HuH-7.5 (cell line): ENCODE measurements at places on chromosomes 11 and 22.

DNA sequence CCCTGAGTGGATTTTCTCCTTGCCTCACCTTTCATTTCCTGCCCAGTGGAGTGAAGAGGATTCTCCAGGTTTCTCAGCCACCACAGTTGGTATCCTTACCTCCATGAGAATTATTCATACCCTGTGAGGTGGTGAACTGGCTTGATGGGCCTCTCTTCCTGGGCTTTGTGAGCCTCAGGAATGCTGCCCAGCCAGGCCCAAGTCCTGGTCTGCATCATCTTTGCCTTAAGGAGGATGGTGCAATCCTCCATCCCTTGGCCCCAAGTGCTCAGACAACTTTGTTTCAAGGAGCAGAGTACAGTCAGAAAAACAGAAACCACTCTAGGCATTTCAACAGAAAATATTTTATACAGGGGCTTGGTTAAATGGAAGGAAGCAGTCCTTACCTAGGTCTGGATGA lies 114.2 kb upstream of the CADM1 start:
- no peak for DNase-seq

- DNase-seq = no peak
These were observed 224.5 kb downstream of the ADAMTS15 start for GRCh38 chr11:130672911-130673310.

DNA sequence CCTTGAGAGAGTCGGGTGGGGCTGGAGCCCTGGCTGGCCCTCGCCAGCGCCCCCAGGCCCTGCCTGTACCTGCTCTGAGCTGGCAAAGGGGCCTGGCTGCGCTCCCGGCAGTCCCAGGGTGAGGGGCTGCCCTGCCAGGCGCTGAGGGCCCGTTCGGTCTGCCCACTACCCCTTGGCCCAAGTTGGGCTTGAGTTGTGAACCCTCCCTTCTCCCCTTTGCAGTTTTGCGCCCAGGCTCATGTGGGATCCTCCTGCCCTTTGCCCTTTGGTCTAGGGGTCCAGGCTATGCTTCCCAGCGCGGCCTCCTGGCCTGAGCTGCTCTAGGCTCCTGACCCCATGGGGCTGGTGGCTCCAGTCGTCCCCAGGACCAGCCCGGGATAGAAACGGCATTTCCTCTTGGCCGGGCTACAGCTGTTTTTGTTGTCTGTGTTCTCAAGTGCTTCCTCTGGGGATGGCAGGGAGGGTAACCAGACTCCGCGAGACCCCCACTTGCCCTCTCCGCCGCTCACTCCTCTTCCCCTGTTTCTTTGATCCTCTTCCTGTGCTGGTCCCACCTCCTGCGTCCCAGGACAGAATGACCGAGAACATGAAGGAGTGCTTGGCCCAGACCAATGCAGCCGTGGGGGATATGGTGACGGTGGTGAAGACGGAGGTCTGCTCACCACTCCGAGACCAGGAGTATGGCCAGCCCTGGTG lies 34.9 kb downstream of the PRDM11 start:
- DNase-seq = no peak

DNA sequence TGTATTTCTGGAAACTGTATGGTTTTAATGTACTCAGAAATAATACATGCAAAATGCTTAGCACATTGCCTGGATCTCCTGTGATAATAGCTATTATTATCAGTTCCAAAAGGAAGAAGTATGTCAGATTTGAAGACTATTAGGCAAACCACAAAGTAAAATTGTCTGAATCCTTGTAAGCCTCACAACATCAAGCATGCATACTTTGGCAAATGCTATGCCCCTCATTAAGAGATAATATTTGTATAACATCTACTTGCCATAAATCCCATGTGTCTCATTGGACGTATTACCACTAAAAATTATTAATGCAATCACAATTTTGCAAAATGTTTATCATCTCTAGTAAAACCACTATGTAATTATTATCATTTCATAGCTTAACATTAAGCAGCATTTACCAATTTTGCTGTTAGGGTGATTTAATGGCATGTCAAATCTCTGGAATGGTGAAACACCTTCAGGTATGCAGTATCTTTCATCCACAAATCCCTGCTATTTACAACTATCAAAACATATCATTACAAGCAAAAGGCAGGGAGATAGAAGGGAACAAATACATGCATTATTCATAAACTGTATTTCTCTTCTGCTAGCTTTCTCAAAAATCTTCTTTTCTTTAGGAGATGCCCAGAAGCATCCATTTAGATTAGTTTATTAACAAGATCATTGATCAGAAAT lies 974.6 kb upstream of the RAG2 start:
- no peak for DNase-seq

DNA sequence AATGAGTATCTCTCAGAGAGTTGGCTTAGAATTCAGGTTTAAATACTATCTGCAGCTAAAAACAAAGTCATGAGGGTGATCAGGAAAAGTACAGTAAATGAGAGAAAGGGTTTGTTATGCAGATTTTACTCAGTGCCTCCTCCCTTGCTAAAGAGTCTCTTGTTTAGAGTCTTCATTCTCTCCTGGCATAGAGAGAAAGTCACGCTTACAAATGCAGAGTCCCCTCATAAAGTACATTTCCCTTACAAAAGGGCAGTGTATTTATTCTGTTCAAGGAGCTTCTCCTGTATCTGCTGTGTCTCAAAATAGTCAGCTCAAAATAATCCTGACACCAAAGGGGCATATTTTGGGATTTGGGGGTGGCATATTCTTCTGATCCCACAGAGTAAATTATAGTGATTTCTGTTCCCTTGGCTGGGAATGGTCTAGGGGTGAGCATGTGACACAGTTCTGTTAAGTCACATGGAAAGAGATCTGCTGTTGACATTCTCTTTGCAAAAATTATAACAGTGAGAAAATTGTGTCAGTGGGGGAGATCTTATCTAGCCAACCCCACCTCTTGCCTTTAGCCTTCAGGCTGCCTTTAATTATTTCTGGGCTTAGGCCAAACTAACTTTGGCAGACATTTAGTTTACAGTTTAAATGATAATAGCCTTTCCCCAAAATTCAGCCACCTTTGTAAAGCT lies 102.9 kb downstream of the MTNR1B start:
- no peak for DNase-seq

- no peak for DNase-seq
These were observed 1.1 kb downstream of the PANX1 start for GRCh38 chr11:94129512-94130297.

- DNase-seq = no peak
These were observed 72.4 kb upstream of the CARD18 start for GRCh38 chr11:105211806-105212554.

DNA sequence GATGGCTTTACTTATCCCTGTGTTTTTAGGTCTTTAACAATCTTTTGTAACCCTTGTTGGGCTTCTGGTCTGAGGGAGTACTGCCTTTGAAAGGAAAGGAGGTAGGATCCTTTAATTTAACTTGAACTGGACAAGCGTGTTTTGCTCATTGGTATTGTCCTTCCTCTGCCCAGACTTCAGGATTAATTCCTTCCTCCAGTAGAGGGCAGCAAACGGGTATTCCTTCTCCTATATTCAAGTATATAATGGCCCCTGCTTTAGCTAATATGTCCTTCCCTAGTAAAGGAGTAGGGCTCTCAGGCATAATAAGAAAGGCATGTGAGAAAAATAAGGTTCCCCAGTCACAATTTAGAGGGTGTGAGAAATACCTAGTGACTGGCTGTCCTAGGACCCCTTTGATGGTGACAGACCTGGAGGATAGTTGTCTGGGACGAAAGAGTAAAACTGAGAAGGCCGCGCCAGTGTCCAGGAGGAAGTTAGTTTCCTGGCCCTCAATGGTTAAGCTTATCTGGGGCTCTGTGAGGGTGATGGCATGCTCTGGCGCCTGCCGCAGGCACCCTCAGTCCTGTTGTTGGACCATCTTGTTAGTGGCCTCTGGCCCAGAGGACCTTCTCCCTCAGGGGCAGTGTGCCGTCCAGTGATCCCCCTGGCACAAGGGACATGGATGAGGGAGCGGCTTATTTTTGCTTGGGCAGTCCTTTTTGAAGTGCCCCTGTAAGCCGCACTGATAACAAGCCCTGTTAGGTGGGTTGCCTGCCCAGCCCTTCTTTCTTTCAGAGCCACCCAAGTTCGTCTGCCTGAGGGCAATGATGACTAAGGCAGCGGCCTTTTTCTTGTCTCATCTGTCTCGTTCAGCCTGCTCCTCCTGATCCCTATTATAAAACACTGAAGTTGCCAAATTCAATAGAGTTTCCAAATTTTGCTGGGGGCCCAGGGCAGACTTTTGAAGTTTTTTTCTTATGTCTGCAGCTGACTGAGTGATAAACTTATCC lies 51.8 kb downstream of the C11orf71 start:
- no peak for DNase-seq

DNA sequence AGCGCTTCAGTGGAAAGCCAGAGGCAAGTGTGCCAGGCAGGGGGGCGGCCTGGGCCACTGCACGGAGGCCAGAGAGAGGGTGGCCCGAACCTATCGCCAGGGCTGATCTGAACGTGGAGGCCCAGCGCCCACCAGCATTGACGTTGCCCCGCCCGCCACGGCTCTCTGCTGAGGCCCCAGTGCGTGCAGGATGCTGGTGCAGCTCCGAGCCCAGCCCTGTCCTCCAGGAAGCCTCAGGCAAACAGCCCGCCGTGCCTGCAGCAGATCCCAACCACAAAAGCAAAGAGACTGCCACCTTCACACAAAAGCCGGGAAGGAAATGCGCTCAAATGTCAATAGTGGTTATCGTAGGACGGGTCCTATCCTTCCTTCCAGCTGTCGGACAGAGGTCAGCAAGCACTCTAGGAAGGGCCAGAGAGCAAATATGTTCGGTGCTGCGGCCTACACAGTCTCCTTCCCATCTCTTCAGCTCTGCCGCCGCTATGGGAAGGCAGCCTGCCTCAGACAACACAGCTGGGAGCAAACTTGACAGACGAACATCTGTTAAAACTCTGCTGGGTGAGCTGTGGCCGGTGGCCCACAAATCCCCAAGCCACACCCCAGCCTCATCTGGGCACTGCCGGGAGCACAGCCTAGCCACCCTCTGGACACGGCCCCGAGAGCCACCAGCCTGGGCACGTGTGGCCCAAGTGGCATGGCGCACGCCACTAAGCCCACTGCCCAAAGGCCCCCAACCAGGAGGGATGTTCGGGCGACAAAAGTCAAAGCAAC lies 146.2 kb downstream of the CRYBB2 start:
- no peak for DNase-seq

DNA sequence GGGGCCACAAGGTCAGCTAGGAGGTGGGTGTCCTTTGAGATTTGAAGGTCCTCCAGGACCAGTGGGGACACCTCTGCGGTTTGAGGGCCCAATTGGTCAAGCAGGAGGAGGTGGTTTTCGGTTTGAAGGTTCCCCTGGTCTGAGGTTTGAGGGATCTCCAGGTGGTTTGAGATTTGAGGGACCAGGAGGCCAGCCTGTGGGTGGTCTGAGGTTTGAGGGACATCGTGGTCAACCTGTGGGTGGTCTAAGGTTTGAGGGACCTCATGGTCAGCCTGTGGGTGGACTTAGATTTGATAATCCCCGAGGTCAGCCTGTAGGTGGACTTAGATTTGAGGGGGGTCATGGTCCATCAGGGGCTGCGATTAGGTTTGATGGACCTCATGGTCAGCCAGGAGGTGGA lies 11.8 kb downstream of the PCF11 start:
- no peak for DNase-seq

GRCh38 chr22:21659864-21660525 lies 5.8 kb upstream of the PPIL2 start:
- no peak for DNase-seq

GRCh38 chr11:120867531-120867930 lies 156.4 kb upstream of the TBCEL start:
- no peak for DNase-seq

DNA sequence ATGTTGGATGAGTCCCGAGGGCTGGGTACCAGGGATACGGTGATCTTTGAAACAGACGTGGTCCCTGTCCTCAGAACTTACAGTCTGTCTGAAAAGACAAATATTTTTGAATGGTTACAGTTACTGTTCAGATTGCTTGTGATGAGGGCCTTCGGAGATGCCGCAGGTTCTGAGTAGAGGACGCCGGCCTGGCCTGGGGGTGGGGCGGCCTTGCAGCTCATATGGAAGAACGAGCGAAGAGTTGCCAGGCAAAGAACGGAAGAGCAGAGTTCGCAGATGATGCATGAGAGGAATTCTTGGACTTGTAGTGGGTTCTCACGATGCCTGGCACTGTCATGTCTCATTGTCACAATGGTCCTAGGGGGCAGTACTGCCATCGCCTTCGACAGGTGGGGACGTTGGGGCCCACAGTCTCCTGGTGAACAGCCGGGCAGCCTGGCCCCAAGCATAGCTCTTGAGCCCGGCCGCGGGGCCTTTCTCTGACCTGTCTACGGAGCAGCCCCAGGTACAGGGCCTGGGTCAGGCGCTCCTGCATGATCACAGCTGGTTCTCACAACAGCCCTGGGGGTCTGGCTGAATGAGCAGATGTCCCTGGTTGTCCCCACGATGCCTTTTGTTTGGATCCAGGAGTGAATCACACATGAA lies 60.9 kb upstream of the PARVG start:
- no peak for DNase-seq

DNA sequence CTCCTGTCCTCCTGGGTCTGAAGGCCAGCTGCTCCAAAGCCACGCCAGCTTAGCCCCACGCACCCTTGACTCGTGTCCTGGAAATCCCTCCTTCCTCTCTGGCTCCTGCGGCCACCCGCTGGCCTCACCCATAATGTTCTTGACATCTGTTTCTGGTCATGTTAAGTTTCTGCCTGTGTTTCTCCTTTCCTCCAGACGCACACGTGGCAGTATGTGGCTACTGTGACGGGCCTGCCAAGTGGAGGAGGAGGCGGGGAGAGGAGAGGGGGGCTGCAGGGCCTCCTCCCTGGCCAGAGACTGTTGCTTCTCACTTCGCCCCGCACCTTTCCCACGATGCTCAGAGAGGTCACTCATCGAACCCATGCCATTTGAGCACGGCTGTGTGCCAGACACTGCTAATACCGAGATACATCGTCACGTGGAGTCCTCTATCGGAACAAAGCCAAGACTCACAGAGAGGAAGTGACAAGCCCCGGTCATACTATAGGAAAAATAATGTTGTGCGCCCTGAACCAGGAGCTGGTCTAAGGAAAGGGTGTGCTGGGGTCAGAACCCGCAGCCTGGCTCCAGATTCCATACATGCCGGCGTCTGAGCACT lies 11.5 kb downstream of the C1QTNF6 start:
- DNase-seq = no peak

DNA sequence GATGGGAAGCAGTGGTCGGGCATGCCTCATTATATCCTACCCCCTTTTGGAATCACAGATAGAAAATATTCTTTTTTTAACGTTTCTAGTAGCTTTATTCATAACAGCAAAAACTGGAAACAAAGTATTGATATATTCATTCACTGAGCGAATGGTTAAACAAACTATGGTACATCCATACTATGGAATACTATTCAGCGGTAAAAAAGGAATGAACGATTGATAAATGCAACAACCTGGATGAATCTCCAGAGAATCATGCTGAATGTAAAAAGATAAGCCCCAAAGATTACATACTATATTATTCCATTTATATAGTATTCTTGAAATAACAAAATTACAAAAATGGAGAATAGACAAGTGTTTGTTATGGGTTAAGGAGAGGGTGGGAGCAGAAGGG lies 7.5 kb upstream of the SULT4A1 start:
- no peak for DNase-seq

DNA sequence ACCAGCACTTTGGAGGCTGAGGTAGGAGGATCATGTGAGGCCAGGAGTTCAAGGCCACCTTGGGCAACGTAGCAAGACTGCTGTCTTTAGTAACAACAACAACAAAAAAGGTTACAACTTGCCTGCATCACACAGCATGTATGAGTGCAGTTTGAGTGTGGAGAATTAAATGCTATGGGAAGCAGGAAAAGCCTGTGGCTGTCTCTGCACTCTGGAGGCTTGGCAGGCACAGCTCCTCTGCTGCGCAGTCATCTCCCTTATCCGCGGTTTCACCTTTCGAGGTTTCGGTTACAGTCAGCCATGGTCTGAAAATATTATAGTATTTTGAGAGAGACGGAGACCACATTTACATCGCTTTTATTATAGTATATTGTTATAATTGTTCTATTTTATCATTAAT lies 2.9 kb downstream of the MICAL2 start:
- DNase-seq = no peak
